ENCODE measurements at places on chromosomes 11 and 22.

GRCh38 chr11:33234397-33235190 is 22.6 kb upstream of the HIPK3 start:
- DNase-seq, result no peak

DNA sequence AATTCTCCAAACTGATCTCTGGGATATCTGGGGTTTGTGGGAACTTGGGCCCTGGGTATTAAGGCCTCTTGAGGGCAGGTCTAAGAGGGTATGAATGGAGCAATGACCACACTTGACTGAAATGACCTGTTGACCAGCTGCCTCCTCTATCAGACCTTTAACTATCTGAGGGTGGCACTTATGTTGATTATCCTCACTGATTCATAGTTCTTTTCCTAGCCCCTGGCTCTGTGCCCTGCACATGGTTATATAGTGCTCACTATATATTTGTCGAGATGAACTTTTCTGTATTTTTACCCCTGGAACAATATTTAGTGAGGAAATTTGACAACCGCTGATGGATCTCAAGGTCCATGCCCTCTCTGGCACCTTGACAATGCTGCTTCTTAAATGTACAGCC is 305.5 kb upstream of the PLET1 start:
- no peak for DNase-seq

DNA sequence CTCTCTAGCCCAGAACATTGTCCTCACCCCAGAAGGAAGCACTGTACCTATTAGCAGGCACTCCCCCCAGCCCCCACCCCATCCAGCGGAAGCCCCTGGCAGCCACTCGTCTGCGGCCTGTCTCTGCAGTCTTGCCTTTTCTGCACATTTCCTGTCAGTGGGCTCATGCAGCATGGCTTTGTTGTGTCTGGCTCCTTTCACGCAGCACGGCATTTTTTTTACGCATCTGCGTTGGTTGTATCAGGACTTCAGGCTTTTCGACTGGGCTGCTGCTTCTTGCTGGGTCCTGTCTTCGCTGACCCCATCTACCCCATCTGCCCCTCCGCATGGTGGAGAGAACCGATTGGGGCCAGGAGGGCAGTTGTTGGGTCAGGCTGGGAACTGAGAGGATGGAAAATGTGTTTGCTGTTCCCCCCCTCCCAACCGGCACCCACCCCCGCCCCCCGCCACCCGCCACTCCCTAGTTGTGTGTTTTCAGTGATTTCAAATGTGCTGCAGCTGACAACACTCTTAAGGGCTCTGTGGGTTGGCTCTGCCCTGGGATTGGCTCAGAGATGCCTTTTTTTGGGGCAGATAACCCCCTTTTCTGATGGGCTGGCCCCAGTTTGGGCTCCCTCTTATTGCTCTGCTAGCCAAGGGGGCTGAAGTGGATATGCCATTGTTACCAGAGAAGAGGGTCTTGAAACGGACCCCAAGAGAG is 110.0 kb downstream of the KIAA1671 start:
- no peak for DNase-seq

DNA sequence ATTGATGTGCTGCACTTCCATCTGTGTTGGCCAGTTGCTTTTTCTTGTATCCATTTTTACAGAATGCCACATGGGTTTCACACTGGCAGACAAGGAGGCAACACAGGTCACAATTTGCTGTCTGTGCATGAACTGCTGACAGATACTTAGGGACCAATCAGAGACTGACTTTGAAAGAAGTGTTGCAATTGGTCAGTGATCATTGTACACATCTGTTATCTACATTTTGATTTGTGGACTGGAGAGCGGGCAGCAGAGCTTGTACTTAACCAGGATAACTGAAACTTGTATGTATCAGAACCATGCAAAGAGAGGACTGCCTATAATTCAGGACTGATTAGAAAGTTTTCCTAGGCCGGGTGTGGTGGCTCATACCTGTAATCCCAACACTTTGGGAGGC is 21.8 kb downstream of the PRR5 start:
- DNase-seq, result no peak

DNA sequence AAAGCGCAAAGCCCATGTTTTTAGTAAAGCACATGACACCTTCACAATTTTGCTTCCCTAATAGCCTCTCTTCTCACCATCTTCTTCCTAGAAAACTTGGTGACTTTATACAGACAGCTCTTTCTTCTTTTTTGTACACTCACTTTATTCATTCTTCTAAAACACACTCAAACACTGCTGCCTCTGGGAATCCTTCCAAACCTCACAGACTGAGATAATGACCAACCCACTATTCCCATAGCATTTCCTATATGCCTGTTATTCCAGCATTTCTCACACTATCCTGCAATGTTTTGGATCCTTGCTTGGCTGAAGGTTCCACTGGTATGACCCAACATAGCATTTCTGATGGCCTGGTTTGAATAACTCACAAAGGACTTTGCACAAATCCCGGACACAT is 442.1 kb upstream of the CCDC90B start:
- no peak for DNase-seq

- DNase-seq, result no peak
Measured at GRCh38 chr22:43066844-43067385, 22.3 kb downstream of the TTLL1 start.

- DNase-seq, result no peak
Measured at GRCh38 chr22:50684986-50685385, 12.4 kb downstream of the SHANK3 start.

- DNase-seq, result no peak
Measured at GRCh38 chr11:12701811-12702592, 27.8 kb downstream of the TEAD1 start.

GRCh38 chr11:11961399-11962028 is 46.9 kb downstream of the DKK3 start:
- DNase-seq, result no peak

GRCh38 chr11:34540870-34541269 is 27.3 kb upstream of the ELF5 start:
- DNase-seq, result no peak

- peak; percentile 87 for DNase-seq
Measured at GRCh38 chr22:39534591-39535356, 2.2 kb upstream of the RPS19BP1 start.

Measured in femur (tissue), 1 donor.